ENCODE measurements at places on chromosomes 5 and 9.

DNA sequence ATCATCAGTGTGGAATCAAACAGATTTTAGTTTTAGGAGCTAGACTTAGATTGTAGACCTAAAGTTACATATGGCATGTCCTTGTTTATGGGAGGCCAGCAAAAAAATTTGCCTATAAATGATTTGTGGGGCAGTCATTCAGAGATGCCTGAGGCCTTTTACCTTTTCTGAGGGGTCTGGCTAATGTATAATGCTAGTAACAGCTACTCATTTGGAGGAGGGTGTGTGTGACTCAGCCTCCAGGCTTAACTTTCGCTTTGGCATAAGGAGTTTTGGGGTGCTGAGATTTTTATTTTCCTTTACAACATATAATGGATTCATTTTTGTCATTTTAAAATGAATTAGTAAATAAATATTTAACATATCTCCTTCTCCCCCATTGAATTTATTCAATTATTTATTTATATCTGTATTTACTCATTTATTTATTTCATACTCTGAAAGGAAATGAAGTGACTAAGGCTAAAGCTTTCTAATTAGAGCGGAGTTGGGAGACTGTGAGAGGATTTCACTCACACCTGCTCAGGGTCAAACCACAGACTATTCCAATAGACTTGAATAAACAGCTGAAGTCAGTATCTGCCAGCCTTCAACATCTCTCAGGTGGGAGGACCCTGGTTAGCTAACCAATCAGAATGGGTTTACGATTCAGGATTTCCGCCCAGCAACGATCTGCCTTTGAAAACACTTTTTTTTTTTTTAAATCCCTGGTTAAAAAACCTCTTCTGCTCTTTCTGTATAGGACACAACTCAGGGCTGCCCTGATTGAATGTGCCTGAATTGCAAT lies 487.5 kb upstream of the SGCD start:
- no peak for DNase-seq

- no peak for DNase-seq
These were observed 8.8 kb upstream of the TRAF1 start for GRCh38 chr9:120935383-120935857.

DNA sequence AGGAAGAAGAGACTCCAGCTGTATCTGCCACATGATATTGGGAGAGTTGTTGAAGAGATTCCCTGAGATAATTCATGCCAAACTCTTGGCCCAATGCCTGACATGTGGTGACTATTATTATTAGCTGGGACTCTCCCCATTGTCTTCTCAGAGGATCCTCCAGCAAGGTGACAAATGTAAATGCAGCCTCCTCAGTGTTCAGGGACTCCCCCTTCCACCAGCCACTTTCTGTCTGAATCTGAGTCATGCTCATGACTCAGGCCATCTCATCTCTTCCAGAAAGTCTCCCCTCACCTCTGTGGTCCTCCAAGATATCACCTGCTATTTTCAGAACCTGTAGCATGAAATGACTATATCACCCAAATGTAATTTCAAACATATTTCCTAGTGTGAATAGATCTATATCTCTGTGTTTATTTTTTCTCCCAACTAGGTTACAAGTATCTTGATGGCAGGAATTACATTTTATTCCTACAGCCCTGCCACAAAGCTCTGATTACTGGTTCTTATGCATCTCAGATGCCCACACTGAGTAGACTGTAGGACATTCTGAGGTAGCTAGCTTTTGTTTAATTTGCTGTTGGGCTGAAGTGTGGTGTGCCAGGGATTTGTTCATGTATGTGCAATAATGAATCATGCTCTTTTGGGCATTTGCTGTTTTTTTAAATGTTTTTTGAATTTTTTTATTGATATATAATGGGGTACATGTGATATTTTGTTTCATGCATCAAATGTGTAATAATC lies 126.6 kb upstream of the IL12B start:
- peak; percentile 43 for DNase-seq

DNA sequence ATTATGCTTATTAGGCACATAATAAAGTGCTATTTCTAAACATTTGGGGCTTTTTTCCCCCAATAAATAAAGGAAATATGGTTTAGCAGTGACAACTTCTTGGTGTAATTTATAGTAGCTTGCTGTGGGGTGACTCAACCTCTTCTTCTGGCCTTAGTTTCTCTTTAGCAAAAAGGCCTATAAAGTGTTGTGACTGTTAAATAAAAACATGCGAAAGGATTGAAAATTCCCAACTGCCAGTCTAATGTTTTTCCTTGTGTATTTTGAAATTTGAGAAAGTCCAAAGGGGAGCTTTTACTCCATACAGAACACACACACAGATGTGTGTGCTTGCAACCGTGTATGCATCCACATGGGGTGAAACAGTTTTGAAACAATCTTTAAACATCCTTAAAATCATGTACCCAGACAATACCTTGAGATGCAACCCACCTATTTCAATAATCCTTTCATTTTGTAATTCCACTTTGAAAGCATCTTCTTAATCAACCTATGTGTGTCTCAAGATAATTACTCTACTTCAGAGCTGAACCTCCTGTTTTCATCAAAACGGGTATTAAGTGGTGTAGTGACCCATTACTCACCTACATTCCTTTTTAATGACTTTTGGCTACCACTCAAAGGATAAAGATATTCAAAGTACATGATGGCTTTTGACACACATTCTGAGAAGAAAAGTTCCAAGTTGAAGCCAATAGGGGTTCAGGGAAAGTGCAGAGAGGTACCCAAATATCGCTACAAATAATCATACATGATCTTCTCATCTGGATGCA lies 123.8 kb downstream of the DROSHA start:
- DNase-seq = no peak

DNA sequence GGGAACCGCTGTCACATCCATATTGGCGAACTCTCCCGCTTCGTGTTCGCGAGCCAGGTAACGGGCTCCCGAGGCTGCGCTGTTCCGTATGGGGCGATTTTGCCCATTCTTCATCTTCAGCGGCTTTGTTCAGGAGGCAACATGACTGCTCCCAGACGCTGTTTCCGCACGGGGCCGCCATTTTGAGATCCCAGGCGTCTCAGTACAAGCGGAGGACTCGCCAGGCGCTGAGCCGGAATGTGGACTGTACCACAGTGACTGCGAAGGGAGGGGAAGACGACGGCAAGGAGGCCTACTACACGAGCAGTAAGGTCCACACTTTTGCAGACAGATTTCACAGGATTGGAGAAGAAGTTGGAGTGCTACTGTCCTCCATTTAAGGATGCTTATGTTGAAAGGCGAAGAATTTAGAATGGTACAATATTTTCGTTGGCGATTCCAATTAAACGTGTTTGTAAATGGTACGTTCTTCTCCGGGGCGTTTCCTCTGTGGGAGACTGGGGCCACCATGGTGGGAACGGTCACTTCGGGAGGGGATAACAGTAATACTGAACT lies 41.6 kb upstream of the ZNF300 start:
- DNase-seq = no peak

GRCh38 chr5:87900419-87900818 lies 368.2 kb downstream of the TMEM161B start:
- no peak for DNase-seq

- DNase-seq = no peak
These were observed 3.2 kb upstream of the NFX1 start for GRCh38 chr9:33287087-33287490.
